Left renal cortex interstitium (tissue), 4 donors: ENCODE measurements at places on chromosomes 11 and 22. TPM values are rescaled to one million over a fixed set of nuclear protein-coding genes. Genes with fewer than 3 reads are reported as not detected.

NAALADL1 gene
- 12.7 TPM for polyA plus RNA-seq

IFITM1 gene
- 43.2 TPM for polyA plus RNA-seq

VPREB1 gene
- polyA plus RNA-seq: not detected

MRGPRE gene
- polyA plus RNA-seq: not detected

TBX1 gene
- 0.41 TPM for polyA plus RNA-seq

FERMT3 gene
- 5.3 TPM for polyA plus RNA-seq

VSTM5 gene
- 1.9 TPM for polyA plus RNA-seq

FIBIN gene
- polyA plus RNA-seq: 13.5 TPM

ALDH3B1 gene
- 1.7 TPM for polyA plus RNA-seq

TRIM49D1 gene
- not detected for polyA plus RNA-seq

NEFH gene
- 11.7 TPM for polyA plus RNA-seq

IGLL1 gene
- polyA plus RNA-seq: 0.51 TPM

RHOG gene
- 21.9 TPM for polyA plus RNA-seq

TLCD5 gene
- 9.9 TPM for polyA plus RNA-seq

GRM5 gene
- 0.29 TPM for polyA plus RNA-seq

MS4A4A gene
- polyA plus RNA-seq: 7.8 TPM

BIRC2 gene
- 67.8 TPM for polyA plus RNA-seq

RIC3 gene
- 8.6 TPM for polyA plus RNA-seq

LDLRAD3 gene
- polyA plus RNA-seq: 24.6 TPM

LRRC55 gene
- polyA plus RNA-seq: 5.4 TPM

LMO2 gene
- 34.4 TPM for polyA plus RNA-seq

NLRP14 gene
- 0.87 TPM for polyA plus RNA-seq

CHRNA10 gene
- 0.61 TPM for polyA plus RNA-seq

OR8A1 gene
- 0.03 TPM for polyA plus RNA-seq

OR8B12 gene
- polyA plus RNA-seq: not detected

TEX12 gene
- 0.22 TPM for polyA plus RNA-seq

SNAP29 gene
- polyA plus RNA-seq: 30.4 TPM

TRIM6 gene
- 44.1 TPM for polyA plus RNA-seq

LDHAL6A gene
- 0.69 TPM for polyA plus RNA-seq

GUCD1 gene
- 82.9 TPM for polyA plus RNA-seq

LRRC4C gene
- 15.3 TPM for polyA plus RNA-seq

RASL10A gene
- polyA plus RNA-seq: 0.92 TPM

PANX3 gene
- polyA plus RNA-seq: not detected

OR56A1 gene
- not detected for polyA plus RNA-seq

STK33 gene
- polyA plus RNA-seq: 27.0 TPM

CLMP gene
- polyA plus RNA-seq: 49.2 TPM

MRGPRX3 gene
- polyA plus RNA-seq: not detected

C11orf87 gene
- polyA plus RNA-seq: 0.29 TPM

CCDC87 gene
- 0.24 TPM for polyA plus RNA-seq

TOM1 gene
- 39.2 TPM for polyA plus RNA-seq
